ENCODE measurements at places on chromosomes 3 and 15. TPM values are rescaled to one million over a fixed set of nuclear protein-coding genes. Genes with fewer than 3 reads are reported as not detected.
A peak's percentile ranks its signal among the peaks of the same experiment; 100 is the strongest.

GRCh38 chr15:95715116-95715903, 615.2 kb upstream of the NR2F2 start:
- H3K27me3 ChIP-seq: no peaks in the 10 kb centered on the region
- no peak overlapping the region for H3K4me3 ChIP-seq
- DNase-seq: no peak
- H3K4me1 ChIP-seq: peaks cover 3% of the 10 kb centered on the region
- no peaks in the 10 kb centered on the region for H3K36me3 ChIP-seq

DNA sequence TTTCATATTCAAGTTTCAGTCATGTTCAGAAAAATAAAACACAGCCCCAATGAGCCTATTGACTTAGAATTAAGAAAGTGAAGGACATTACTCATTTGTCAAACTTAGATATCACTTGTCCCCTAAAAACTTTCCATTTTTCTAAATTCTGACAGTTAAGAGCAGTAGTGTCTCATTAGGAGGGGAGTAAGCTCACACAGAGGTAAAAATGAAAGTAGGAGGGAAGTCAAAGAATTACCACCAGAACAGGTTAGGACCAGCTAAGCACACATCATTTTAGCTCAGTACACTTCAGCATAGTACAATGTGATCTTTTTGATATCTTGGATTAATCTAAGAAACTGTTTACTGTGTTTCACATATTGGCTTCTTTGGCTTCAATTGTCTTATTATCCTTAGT, 64.3 kb downstream of the OSTN start:
- no peak overlapping the region for H3K27ac ChIP-seq
- no peaks in the 10 kb centered on the region for H3K27me3 ChIP-seq
- DNase-seq: no peak

DNA sequence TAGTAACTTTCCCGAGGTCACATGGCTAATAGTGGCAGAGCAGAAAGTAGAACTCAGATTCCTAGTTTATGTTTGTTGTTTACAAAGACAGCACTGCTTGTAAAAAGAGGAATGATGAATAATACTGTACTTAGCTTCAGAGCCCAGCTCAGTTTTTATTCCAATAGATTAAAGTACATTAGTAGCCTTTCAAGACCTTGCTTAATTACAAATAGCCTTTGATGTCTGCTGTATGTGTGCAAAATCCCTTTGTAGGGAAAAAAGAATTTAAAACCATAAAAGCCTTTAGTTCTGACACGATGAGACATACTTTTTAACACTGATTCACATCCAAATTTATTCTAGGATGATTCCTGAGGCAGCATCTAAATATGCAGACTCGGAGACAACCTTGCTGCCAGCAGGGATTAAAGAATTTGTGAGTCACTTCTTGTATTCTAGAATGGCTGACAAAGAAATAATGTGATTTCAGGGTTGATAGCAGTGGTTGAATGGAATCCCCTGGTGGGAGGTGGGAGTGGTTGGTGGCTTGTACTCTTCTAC, 324.2 kb upstream of the TGFBR2 start:
- no peaks in the 10 kb centered on the region for H3K36me3 ChIP-seq
- no peak for DNase-seq
- H3K27ac ChIP-seq: no peak overlapping the region
- peaks cover 8% of the 10 kb centered on the region for H3K4me1 ChIP-seq
- no peak overlapping the region for H3K4me3 ChIP-seq
- H3K27me3 ChIP-seq: no peaks in the 10 kb centered on the region

DNA sequence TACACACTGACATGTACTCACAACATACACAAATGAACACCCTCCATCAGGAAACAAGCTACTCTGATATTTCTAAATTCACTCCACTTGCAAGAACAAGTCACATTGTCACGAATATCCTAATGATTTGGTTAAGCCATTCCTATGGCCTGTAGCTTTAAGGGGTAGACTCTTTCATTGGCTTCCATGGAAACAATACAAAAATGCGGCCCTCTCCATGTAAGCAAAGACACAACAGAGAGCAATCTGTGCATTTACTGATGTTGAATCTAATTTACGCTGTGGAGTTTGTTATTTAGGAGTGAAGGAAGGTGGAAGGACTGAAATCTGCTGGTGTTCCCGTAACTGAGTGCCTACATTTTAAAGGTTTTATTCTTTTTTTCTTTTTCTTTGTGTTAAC, 114.5 kb downstream of the FMN1 start:
- no peaks in the 10 kb centered on the region for H3K36me3 ChIP-seq
- H3K27me3 ChIP-seq: no peaks in the 10 kb centered on the region
- DNase-seq: no peak
- H3K4me1 ChIP-seq: no peaks in the 10 kb centered on the region
- no peak overlapping the region for H3K27ac ChIP-seq

- peak; percentile 68 for DNase-seq
- H3K36me3 ChIP-seq: peaks cover 6% of the 10 kb centered on the region
- no peak overlapping the region for H3K27ac ChIP-seq
Observed at GRCh38 chr15:89171136-89172072, 50.0 kb downstream of the RLBP1 start.

DNA sequence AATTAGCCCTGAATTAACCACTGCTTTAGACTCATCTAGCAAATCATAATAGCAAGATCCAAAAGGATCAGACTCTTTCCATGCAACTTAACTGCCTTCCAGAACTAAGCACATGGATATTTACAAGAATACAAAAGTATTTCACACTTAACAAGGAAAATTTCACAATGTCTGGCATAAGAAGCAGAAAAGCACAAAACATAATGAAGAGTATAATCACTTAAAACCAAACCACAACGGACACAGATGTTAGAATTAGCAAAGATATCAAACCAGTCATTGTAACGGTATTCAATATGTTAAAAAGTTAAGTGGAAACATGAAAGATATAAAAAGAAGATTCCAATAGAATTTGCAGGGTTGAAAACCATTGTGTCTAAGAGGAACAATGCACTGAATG, 51.5 kb upstream of the COL6A6 start:
- no peak overlapping the region for H3K27ac ChIP-seq
- no peak overlapping the region for H3K4me3 ChIP-seq
- no peak for DNase-seq

DNA sequence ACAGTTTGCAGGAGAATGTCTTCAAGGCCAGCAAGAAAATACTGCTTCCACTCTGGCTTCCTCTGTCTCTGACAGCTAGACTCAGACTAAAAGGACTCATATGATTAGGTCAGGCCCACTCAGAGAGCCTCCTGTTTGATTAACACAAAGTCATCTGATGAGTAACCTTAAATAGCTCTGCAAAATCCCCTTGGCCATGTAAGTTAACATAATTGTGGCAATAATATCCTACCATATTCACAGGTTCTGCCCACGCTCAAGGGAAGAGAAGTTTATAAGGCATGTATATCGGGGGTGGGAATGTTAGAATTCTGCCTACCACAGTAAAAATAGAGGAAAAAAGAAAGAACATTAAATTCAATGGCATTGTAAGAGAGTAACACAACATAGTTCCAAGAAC, 20.6 kb upstream of the HHATL start:
- no peak for DNase-seq
- no peak overlapping the region for H3K27ac ChIP-seq
- peaks cover 2% of the 10 kb centered on the region for H3K27me3 ChIP-seq

GRCh38 chr15:44782516-44782915, 46.2 kb downstream of the TRIM69 start:
- H3K36me3 ChIP-seq: no peaks in the 10 kb centered on the region
- H3K27me3 ChIP-seq: no peaks in the 10 kb centered on the region
- DNase-seq: no peak
- H3K27ac ChIP-seq: no peak overlapping the region
- peaks cover 27% of the 10 kb centered on the region for H3K4me1 ChIP-seq

GRCh38 chr15:63196842-63197241, 7.4 kb downstream of the RAB8B start:
- H3K4me1 ChIP-seq: peaks cover 91% of the 10 kb centered on the region
- DNase-seq: no peak
- H3K36me3 ChIP-seq: peaks cover 24% of the 10 kb centered on the region
- H3K27ac ChIP-seq: peak overlapping the region; percentile 87

Gene CHAC1
- total RNA-seq: 19.8 TPM

Gene STRIT1
- total RNA-seq: not detected

Data from activated naive CD4-positive, alpha-beta T cell treated with anti-CD3 and anti-CD28 coated beads for 36 hours (primary cell).